ENCODE measurements at places on chromosomes 11 and 22.

DNA sequence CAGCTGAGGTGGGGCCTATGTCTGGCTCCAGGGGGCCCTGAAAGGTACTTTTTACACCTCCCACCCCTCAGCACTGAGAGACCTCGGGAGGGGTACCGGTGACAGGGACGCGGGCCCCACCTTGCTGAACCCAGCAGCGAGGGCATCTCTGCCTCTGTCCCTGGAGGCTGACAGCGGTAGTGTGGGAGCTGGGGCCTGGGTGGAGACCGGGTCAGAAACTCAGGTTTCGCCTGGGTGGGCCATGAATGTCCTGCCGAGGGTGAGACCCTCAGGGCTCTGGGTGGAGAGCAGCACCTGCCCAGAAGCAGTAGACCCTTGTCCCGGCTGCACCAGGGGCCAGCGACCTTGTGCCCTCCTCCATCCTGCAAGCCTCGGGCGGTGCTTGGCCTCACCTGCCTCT is 22.2 kb downstream of the PTDSS2 start:
- DNase-seq, result no peak

- DNase-seq, result no peak
These were observed 22.1 kb downstream of the OR8G5 start for GRCh38 chr11:124278261-124278660.

GRCh38 chr11:74132833-74133232 is 38.0 kb downstream of the C2CD3 start:
- DNase-seq, result no peak

DNA sequence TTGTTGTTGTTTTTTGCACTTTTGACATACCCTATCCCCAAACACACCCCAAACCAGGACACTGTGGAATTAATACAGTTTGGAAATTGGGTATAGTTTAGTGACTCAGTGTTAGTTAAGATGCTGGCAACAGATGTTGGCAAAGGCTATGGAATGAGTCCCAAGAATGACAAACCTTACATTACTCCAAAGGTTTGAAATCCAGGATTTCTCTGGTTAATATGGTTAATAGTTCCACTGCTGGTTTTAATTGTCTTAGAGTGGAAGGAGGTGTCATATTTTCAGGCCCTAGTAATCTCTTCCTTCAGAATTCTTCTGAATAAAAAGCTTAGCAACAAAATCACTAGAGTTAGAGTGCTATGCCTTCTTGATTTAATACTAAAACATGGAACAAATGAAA is 775 bp downstream of the LPXN start:
- DNase-seq, result no peak

DNA sequence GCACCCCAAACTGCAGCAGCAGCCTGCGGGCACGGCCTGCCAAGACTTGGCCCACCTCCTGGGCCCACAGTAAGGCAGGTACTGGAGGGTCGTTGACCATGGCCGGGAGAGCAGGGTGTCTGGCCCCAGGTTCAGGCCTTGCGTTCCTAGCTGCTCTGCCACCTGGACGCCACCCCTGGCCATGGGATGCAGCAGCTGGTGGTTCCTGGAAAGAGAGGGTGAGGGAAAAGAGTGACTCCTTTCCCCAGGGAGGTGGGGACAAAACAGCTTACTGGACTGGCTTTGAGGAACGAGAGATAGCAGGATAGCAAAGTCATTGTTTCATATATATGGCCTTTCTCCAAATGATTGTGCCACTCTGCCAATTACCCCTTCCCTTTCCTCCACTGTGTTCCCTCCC is 1.8 kb downstream of the BSCL2 start:
- DNase-seq, result peak; percentile 9
